Stimulated activated CD8-positive, alpha-beta memory T cell treated with anti-CD3 and anti-CD28 coated beads, Interleukin-7, amount 100 ng/mL, for 48 hours (primary cell): ENCODE measurements at places on chromosomes 7 and 10.

DNA sequence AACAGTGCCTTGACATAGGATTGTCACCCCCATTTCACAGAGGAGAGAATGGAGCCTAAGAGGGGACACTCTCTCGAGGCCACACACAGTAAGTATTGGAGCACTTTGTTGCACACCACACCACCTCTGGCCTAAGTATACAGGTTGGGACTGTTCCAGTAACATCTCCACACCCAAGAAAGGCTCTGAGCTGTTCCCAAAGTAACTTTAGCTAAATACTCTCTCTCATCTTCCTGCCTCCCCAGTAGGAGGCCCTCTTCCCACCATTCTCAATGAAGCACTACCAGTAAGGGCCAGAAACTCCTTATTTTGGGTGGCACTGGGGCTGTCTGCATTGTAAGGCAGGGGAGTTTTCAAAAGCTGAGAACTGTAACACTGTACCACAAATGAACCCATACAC, 189.5 kb downstream of the ZNF438 start:
- no peak for DNase-seq

DNA sequence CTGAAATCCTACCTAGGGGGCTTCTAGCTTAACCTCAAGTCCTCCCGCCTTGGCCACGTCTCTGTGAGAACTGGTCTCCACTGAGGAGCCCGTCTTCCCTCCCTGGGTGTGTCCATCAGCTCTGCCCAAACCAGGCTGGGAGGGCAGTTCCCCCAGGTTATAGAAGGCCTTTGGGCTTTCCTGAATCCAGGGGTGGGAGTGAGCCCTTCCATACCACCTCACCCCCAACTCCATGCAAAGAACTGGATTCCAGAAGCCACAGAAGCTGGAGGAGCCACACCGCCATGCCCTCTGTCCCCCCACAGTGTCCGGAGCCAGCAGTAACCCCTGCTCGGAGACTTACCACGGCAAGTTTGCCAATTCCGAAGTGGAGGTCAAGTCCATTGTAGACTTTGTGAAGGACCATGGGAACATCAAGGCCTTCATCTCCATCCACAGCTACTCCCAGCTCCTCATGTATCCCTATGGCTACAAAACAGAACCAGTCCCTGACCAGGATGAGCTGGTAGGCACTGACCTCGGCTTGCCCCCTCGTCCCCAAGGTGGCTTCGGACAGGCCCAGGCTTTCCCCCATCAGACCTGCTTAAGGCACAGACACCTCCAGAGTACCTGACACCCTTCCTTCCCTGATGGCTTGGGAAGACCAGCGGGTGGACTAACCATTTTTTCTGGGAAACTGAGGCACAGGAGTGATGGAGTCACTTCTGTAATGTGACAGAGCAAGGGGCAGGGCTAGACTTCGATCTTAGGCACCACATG, 4.7 kb downstream of the CPA1 start:
- no peak for DNase-seq

- peak; percentile 65 for DNase-seq
These were observed 47.3 kb downstream of the LRRN3 start for GRCh38 chr7:111138193-111138569.

DNA sequence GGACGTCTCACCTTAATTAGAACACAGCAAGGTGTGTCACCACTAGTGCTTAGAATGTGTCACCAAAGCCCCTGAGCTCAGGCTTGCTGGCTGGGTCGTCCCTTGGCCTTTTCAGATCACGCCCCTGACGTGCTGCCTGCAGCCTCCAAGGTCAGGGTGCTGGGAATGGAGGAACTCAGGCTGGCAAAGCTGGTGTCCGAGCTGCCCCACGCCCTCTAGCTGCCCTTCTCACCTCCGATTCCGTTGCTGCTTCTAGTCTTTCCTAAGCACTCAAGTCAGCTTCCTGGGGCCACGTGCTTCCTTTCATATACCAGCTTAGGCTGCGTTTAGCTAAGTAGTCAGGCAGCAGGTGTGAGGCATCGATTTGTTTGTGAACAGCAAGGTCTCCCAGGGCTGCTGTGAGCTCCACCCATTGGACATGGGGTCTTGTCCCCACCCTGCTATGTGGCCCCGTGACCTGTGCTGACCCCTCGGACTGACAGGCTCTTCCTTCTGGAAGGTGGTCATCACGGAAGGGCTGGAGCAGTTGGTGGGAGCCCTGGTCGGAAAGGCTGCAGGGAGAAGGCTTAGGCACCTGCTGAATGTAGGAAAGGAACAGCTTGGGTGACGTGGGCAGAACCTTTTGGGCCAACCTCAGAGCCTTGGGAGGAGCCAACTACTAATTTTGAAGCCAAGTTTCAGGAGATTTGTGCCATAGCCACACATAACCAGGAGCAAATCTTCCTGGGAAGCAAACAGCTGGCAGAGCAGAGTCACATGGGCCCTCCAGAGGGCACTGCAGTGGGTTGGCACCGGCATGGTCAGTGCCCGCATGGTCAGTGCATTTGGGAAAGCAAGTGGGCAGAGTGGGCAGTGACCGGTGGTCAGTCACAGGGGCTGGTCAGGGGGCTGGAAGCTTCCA, 28.8 kb downstream of the VIPR2 start:
- no peak for DNase-seq

DNA sequence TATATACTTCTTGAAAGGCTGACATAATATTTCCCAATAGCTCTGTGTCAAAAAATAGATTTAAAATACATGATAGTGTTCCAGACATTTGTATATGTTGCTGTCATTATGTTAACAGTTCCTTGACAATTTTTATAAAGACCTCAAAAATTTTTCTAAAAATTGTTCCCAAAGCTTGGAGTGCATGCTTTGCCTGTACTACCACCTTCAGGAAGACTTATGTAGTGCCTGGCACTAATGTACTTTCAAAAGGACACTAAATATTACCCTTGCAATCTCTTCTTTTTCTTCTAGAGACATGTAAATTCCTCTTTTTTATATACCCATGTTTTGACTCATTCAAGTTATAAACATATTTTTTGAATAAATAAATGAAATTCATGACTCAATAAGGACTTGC, 48.0 kb upstream of the SP8 start:
- DNase-seq = no peak

- no peak for DNase-seq
These were observed 325.7 kb downstream of the PARD3 start for GRCh38 chr10:34489411-34489810.

DNA sequence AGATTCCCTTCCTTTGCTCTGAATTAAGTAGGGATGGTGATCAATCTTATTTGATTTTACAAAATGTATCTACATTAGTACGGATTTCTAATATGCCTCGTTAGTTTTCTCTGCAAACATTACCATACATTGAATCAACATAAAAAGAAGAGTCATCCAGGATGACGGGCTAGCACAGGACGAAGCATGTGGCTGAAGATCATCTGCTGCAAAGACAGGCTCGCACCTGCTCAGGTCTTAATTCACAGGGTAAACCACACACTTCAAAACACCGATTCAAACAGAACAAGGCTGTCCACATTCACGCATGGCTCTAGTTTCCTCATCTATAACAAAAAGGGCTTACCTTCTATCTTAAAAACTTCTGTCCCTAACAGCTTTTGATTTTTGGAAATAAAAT, 323.0 kb downstream of the PARD3 start:
- DNase-seq = no peak

GRCh38 chr10:124737708-124738107, 6.5 kb downstream of the FAM53B start:
- no peak for DNase-seq

DNA sequence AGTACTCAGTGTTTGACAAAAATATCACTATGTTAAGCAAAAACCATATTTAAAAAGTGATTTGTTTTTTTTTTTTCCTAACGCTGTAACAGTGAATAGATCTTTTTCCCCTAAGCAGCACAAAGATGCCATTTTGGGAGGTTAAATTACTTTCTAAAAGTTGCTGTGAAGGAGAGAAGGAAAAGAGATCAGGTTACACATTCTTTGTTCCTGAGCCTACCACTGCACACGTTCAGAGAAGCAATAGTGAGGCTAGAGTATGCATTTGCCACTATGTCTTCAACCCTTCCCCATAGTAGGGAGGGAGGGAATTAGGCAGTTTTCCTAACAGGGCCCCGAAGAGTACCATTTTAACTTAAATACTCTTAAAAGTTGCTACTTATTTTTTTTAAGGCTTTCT, 38.9 kb downstream of the BMPR1A start:
- DNase-seq = no peak

DNA sequence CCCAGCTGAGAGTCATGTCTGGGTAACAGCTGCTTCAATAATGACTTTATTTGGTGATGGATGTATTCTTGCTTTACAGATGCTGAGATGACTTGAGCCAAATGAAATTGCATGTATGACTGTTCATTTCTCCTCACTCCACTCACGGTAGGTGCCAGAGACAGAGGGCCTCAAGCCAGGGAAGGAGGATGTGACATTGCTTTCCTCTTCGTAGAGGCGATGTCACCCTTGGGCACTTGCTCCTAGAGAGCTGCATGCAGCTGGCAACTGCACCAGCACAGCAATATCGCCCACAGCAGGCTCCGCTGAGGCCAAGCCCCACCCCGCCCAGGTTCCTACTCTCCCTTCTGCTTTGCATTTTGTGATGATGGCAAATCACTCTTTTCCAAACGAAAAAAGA, 116.6 kb upstream of the AOAH start:
- no peak for DNase-seq

GRCh38 chr7:138226745-138227279, 150.6 kb downstream of the AKR1D1 start:
- DNase-seq = no peak

DNA sequence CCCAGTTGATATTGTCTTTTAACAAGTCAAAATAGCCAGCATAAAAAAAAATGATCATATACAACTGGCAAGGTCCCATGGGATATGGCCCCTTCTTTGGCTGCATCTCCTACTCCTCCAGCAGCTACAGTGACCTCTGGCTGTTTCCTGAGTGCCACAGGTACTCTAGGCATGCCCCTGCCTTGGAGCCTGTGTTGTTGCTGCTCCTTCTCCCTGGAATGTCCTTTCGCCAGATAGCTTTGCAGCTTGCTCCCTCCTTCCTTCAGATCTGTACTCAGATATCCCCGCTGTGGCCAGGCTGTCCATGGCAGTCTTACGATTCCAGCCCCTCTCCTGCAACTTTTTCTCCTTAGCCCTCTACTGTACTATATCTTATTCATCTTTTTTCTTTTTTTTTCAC, 23.3 kb downstream of the CNNM2 start:
- no peak for DNase-seq

DNA sequence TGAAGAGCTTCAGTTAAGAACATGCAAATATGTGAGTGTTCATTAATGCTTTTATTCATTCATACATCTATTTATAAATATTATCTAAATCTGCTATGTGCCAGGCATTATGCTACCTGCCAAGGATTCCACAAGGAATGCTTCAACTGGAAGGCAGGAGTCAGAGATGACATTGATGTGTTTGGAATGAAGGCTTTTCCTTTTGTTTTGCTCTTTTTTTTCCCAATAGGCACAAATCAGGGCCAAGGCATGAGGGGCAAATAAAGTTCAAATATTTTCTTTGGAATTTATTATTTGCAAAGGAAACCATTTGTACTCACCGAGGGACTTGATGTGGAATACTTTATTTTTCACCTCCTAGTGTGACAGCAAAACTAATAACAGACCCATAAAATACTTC, 530.3 kb downstream of the ARL4A start:
- DNase-seq = no peak

- DNase-seq = no peak
These were observed 814 bp upstream of the OPALIN start for GRCh38 chr10:96359616-96360015.

DNA sequence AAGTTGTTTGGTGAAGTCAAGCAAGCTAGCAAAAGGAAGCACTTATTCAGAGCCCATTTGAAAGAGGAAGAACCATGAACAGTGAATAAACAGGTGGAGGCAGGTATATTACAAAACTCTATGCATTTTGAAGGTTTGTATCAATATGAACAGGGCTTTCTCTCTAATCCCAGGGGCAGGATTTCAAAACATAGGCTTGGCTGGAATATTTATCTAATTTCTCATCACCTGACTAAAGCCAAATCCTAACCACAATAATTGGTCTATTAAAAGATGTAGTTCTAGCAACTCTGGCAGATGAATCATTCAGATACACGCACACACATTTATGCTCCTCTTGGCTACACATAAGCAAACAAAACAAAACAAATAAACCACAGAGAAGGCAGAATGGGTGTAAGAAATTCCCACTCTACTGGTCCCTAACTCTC, 554.4 kb downstream of the INHBA start:
- DNase-seq = no peak

DNA sequence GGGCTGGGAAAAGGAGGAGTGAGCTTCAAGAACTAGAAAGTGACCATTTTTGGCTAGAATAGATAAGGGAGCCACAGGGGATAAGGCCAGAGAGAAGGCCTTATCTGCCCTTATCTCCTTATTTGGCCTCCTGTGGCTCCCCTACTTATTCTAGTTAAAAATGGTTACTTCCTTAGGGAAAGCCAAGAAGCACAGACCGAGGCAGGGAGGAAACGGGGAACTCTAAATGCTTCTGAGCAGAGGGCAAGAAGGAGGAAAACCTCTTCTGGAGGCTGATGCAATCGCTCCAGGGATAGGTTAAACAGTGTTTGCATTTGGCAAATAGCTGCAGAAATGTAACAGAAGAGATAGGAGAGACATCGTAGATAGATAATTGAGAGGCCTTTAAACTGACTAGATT, 18.6 kb downstream of the NRP1 start:
- DNase-seq = no peak

DNA sequence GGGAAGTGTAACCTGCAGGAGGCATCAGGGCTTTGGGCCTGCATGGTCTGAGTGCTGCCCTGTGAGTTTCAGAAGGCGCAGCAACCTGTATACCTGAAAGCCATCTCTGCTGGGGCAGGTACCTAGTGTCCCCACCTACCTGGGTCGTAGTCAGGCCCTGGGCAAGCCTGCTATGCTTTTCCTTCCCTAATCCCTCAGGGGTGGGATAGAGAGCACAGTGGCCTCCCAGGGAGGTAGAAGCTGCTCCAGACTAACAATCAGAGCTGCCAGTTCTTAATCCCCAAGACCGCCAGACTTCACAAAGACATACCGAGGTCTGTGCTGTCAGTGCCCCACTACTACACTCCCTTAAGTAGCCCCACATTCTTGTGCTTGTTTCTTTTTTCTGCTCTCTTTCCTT, 52.0 kb downstream of the PTEN start:
- no peak for DNase-seq

DNA sequence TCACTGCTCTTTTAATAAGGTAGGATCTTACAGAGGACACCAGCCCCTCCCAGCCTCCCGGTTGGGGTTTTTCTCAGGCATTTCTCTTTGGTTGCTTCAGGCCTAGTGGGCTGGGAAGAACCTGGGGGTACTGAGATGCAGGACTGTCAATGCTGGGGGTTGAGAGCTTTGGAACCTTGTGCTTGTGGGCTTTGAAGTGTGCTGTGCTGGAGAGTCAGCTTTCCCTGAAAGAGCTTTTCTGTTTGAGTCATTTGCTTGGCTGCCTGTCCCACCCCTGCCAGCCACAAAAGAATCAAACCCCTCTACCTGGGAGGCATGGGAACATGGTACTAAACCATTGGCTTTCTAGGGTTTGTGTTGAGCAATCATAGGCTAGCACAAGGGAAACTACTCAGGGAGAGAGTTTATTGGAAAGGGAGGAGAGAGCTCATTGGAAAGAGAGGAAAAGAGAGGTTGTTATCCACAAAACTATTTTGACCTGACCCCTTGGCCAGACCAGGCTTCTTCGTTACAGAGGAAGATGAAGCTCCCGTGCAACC, 1.4 kb downstream of the SCD start:
- DNase-seq = no peak

- DNase-seq = no peak
These were observed 100.4 kb downstream of the RGS10 start for GRCh38 chr10:119441921-119442757.

GRCh38 chr7:144459635-144460034, 56.1 kb upstream of the NOBOX start:
- no peak for DNase-seq

- no peak for DNase-seq
These were observed 19.8 kb upstream of the TMEM273 start for GRCh38 chr10:49207936-49208487.

GRCh38 chr7:17015598-17016031, 133.8 kb upstream of the AGR3 start:
- DNase-seq = no peak
